ENCODE measurements at places on chromosomes 4 and X.

GRCh38 chrX:110414273-110414672 is 55.6 kb downstream of the RTL9 start:
- no peak for DNase-seq

DNA sequence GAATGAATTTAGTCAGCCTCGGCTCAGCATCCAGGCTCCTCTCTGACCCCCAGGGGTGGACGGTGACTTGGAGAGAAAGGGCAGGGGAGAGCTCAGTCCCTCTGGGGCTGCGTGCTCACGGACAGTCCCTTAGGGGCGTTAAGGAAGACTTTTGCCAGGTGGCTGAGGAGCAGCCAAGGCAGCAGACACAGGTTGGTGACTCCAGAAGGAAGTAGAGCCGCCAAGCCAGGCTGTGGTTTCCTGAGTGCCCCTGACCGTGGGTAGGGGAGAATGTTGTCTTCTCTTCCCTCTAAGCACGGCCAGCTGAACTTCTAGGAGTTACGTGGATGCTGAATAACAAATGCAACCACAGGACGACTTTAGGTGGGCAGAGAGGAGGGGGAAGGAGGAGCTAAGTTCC is 91.0 kb upstream of the MTM1 start:
- no peak for DNase-seq

- no peak for DNase-seq
These were observed 30.6 kb upstream of the ETNPPL start for GRCh38 chr4:108793415-108793814.

DNA sequence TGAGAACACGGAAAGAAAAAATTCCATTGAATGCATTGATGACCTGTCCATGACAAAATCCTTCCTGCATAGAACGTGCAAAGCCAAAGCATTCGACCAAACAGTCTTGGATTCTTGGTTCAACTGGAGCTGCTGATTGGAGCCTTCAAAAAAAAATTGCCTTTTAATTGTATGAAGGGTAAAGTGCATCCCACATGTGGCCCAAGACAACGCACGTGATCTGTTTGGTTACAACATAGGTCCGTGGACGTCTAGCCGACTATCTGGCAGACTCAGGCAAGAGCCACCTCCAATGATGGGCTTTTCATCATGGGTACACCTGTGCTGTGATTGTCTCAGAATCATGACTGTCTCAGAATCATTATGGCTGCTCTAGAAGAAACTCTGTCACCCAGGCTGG is 52.3 kb downstream of the SHOX start:
- DNase-seq, result no peak

GRCh38 chrX:110410603-110411002 is 52.0 kb downstream of the RTL9 start:
- no peak for DNase-seq

DNA sequence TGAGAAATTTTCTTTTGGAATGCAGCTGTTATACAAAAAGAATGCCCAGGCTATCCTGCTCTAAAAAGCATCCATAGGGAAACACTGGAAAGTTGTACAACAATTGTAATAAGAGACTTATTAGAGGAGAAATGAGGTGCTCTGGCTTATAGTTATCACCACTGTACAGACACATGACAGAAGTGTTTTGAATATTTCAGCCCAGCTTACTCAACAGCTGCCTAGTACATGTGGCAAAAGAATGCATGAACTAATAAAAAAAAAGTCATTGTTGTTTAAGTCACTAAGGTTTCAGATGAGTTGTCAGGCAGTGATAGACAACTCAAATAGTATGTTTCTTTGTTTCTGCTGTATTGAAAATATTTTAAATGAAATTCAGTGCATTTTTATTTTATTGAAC is 307.7 kb downstream of the GPM6A start:
- no peak for DNase-seq

- DNase-seq, result no peak
These were observed 41.5 kb downstream of the HHIP start for GRCh38 chr4:144687466-144687865.

All from upper lobe of right lung (tissue), 1 donor.